Right hindlimb (tissue), 1 donor: ENCODE measurements at places on chromosomes 12 and 14.

GRCh38 chr12:810671-811415 is 58.5 kb downstream of the WNK1 start:
- DNase-seq = no peak

DNA sequence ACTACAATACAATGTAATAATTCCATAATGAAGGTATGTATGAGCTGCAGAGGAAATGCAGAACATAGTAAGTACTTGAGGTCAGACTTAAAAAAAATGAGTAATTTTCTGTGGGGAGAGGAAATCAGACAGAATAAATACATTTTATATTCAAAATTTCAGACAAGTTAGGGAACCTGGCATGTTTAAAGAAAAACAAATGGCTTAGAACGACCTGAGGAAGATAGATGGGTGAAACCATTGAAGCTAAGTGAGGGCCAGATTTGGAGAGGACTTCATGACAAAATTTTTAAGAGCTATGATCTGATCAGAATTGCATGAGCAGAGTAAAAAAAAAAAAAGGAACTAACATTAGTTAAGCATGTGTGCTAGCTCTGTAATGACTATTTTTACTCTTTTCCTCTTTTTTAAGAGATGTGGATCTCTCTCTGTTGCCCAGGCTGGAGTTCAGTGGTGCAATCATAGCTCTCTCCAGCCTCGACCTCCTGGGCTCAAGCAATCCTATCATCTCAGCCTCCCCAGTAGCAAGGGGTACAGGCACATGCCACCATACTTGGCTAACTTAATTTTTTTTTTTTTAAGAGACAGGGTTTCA is 157.6 kb upstream of the PDE3A start:
- DNase-seq = no peak

DNA sequence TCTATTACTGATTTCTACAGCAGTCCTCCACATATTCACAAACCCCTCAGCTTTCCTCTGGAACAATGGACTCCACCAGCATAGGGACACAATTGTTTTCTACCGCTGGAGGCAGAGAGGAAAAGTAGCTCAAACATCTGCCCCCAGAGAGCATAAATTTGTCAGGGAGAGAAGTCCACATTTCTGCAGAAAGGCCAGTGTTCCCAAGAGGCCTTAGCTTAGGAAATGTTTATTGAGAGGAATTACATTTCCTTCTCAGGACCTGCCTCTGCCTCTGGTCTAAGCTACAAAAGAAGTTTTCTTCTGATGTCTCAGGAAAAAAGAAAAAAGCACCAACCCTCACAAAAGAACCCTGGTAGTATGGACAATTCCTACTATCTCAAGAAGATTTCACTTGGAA is 217.8 kb upstream of the BMP4 start:
- no peak for DNase-seq

DNA sequence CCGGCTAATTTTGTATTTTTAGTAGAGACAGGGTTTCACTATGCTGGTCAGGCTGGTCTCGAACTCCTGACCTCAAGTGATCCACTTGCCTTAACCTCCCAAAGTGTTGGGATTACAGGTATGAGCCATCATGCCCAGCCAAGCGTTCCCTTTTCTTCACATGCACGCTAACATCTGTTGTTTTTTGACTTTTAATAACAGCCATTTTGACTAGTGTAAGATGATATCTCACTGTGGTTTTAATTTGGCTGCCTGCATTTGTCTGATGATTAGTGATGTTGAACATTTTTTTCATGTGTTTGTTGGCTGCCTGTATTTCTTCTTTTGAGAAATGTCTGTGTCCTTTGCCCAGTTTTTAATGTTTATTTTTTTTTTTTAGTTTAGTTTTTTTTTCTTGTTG is 10.2 kb upstream of the YARS2 start:
- no peak for DNase-seq

GRCh38 chr12:69008520-69008919 is 75.5 kb upstream of the CPM start:
- DNase-seq = no peak

GRCh38 chr12:108985750-108986149 is 35.1 kb downstream of the SVOP start:
- DNase-seq = no peak

DNA sequence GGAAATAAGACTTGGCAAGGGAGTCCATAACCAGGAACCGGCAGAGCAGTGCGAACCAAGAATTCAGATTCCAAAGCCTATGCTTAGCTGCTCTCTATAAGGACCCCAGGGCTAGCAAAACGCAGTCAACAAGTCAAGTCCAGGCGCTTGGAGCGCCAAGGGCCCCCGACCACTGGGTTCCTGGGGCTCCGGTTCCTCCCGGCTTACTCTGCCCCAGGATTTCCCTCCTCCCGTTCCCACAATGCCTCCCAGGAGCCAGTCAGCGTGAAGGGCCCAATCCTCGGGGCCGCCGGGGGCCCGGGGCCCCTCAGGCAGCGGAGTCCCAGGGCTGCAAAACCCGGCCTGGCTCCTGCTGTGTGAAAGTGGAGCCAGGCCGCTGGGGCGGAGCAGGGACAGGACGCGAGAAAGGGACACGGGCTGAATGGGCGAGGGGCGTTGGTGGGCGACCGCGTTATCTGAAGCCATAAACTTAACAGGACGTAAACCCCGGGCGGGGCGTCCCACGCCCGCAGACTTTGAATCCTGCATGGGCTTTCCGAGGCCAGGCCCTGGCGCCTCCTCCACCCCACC is 1.5 kb downstream of the KRT8 start:
- peak; percentile 85 for DNase-seq

DNA sequence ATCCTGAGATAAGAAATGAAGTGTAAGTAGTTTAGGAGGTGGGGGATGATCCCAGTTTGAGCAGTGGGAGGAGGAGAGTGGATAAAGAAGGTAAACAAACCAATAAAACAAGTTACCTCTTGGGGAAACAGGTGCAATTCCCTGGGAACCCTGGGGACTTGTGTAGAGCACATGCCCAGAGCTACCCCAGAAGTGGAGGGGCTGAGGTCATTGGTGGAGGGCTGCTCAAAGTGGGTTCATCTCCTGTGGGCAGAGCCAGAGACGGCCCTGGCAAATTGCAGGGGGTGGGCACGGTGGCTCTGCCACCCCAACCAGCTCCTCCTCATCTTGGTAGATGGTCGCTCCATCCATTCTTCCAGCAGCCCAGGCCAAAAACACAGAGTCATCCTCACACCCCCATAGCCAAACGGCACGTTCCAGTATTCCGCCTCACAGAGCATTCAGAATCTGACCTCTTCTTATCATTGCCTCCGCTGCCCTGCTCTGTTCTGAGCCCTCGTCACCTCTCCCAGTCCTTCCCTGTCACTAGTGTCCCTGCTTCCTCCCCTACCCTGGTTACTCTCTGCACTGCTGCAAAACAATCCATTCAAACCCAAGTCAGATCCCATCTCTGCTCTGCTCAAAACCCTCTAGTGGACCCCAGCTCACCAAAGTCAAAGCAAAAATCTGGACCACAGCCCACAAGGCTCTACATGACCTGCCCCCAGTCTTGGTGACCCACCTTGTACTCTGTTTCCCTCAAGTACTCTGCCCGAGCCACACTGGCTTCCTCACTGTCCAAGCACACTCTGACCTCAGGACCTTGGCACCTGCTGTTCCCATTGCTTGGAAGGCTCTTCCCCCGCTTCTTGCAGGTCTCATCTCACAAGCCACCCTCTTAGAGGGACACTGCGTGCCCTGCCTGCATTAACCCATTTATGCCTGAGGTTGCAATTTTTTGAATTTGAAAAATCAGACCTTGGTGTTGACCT is 5.5 kb downstream of the CYP46A1 start:
- no peak for DNase-seq

GRCh38 chr12:56521209-56521589 is 421 bp upstream of the RBMS2 start:
- no peak for DNase-seq

- DNase-seq = no peak
Observed at GRCh38 chr14:42013559-42013958, 406.9 kb downstream of the LRFN5 start.

GRCh38 chr12:49283541-49284429 is 11.2 kb upstream of the PRPH start:
- DNase-seq = no peak

GRCh38 chr14:34368115-34368970 is 93.7 kb downstream of the SPTSSA start:
- DNase-seq = no peak

- no peak for DNase-seq
Observed at GRCh38 chr12:84038242-84038641, 874.4 kb downstream of the SLC6A15 start.

GRCh38 chr14:48937541-48938195 is 648.5 kb downstream of the RPS29 start:
- DNase-seq = peak; percentile 34

GRCh38 chr12:123270214-123271000 is 1.2 kb downstream of the CDK2AP1 start:
- DNase-seq = peak; percentile 65

- no peak for DNase-seq
Observed at GRCh38 chr14:71060274-71060673, 153.0 kb downstream of the PCNX1 start.

DNA sequence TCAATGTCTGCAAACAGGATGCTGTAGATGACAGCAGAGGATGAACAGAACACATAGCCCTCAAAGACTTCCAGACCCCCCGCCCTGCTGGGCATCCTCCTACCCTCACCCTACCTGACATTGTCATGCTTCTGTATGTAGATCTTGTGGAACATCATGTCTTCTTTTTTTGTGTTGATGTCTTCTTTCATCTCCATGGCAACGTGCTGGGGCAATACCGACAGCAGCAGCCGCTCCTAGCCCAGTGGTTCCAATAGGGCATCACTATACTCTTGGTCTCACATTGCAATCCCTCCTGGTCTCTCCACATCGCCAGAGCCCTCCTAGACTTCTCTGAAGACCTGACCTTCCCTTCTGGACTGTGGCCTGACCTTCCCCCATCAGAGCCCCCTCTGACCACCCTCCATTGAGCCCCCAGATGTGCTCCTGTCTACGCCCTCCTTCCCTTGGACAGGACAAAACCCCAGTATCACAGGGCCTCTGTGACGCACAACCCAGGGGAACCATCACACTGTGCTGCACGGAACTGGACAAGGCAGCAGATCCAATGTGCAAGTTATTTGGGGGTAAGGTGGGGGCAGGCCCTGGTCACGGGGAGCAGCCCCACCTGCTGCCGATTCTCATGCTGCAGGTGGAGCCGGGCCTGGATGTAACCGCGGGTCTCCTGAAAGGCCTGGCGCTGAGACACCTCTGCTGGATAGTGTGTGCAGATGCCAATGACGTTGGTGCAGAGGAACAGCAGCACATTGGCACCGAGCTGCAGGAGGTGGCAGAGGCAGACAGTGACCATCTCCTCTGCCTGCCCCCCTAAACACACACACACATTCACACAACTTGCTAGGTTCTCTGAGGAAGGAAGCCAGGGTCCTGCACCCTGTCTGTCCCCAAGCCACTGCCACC is 11.1 kb downstream of the ADCY6 start:
- DNase-seq = no peak

- peak; percentile 34 for DNase-seq
Observed at GRCh38 chr12:19850346-19851065, 411.2 kb downstream of the AEBP2 start.

DNA sequence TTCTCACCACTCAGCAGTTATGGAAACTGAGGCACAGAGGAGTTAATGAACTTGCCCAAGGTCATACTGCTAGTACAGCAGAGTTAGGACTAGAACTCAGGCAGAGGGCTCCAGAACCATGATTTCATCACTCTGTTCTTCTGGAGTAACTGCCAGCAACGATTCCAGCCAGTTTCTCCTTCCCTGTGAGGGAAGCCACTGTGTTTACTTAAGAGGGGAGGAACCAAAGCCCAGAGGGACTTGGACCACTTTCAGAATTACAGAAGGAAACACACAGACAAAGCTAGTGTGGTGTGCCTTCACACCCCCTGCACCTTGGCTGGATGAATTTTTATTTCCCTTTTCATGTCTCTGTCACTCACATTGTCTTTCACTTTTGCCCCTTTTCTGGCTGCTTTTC is 398.2 kb downstream of the DPF3 start:
- no peak for DNase-seq

GRCh38 chr12:80776706-80777105 is 60.0 kb downstream of the MYF5 start:
- no peak for DNase-seq

DNA sequence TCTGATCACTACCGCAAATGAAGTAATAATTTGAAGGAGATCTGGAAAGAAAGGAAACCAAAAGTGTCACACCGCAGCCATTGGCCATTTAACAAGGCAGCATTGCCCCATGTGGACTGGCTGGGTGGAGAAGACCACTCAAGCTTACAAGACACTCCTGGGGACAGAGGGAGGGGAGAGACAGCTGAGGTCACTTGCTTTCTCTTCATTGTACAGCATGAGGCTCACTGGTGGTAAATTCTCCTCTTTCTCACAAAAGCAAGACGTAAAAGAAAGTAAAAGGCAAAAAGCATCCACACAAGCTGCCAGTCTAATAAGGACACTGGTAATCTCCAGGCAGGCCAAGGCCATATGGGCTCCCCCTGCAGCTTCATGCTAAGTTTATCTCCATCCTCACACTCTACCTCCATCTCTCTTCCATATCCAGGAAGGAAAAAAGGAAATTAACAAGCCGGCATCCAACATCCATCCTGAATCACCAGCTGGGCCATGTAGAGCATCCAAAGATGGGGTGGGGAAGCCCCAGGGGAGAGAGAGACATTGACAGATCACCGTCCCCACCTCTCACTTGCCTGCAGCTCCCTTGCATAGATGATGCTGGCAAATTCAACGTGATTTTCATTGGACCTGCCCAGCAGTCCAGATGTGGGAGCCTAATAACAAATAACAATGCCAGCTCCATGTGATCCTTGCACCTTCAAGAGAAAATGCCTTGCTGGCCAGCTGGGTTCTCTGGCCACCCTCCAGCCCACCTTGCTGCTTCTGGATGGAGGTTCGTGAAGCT is 100.6 kb downstream of the DPF3 start:
- DNase-seq = no peak
